ENCODE measurements at places on chromosomes 1 and 21.

- no peak for DNase-seq
These were observed 1.7 kb upstream of the ELK4 start for GRCh38 chr1:205633421-205633976.

DNA sequence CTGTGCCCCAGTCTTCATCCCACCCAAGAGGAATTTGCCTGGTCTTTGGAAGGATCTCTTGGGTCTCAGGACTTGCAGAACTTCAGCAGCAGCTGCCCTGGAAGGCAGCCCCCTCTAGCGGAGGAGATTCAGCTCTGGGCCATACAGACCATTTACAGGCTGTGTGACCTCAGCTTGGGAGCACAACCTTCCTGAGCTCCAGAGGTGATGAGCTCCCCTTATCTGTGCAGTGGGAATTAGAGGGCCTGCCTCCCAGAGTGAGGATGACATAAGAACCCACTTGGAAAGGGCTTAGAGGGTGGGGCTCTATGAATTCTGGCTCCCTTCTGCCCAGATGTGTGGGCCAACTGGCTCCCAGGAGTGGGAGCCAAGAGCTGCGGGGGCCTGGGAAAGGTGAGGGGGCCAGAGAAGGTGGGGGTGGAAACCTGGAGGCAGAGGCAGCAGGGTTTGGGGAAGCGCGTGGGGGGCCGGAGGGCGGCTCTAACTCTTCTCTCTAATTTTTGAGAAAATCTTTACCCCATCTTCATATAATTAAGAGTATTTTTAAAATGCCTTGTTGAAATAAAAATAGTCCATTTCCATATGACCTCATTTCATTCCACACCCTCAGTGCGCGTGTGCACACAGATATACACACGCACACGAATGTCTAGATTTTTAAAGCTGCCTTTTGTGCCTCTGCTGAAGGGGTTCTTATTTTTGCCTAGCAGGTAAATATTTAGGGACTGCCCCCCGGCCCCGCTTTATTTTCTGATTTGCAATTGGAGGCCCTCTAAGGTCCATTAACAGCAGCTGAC lies 21.5 kb downstream of the EPHB2 start:
- DNase-seq, result no peak

DNA sequence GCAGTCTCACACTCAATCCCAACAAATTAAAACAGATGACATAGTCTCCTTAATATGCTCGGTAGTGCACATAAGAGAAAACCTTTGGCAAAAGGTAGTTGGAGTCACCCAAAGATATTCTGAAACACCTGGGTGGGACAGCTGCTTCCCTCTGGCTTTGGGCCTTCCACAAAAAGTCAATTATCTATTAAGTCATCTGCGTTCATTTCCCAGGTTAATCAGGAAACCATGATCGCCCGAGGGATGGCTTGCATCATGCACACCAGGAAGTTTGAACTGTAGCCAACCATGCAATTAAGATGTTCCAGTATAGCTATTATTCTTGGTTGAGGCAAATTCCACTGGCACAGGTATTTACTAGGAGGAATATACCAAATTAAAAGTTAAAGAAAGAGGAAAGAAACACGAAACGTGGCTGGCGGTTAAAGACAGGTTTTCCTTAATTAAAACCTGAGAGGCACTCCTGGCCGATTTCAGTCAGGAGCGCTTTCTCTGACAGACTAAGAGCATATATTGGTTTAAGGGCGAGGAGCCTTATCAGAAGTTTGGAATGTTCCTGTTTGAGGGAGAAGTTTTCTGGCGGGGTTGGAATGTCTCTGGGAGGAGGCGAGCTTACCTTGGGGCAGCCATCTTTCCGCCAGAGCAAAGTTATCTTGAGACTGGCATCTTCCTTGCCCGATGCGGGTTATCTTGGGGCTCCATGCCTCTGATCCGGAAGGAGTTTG lies 19.9 kb downstream of the CLDN17 start:
- DNase-seq, result no peak

- no peak for DNase-seq
These were observed at the start of gene SH2D1B for GRCh38 chr1:162412002-162412401. Gene SH2D1B (minus strand): TSS chr1:162412136. CDS start chr1:162412016, 120 bp downstream.

- no peak for DNase-seq
These were observed 70.7 kb upstream of the ZNF644 start for GRCh38 chr1:91092503-91092902.

DNA sequence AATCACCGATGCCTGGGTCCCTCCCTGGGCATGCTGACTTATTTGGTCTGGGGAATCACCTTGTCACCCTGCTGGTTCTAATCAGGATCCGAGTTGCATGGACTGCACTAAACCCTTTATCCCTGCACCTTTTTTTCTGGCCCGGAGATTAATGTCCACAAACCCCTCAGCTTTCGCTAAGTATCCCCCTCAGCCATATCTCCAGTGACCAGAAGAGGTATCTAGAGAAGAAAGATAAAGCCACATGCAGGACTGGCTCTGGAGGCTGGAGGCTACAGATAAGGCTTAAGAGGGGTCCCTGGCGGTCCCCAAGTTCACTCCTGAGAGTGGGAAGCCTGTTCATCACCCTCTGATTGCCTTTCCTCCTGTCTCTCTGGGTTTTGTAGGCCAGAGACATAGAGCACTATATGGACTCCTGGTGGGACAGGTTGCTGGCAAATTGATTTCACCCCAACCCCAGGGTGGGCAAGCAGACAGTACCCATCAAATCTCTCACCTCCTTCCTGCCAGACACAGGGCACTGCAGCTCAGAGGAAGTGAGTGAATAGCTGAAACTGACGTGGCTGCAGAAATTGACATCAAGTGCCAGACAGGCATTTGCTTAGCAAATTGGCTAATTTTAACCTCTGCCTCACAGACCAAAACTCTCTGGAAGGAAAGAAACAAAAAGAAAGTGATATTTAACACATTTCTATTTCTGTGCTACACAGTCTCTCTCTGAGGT lies 38.8 kb downstream of the HMGB4 start:
- DNase-seq, result no peak

- DNase-seq, result no peak
These were observed 4.6 kb upstream of the PLA2G2D start for GRCh38 chr1:20123722-20124455.

Data from anterior cingulate cortex (tissue), 58 donors.